Stimulated activated naive CD4-positive, alpha-beta T cell treated with Interleukin-2 at 50 U/mL for 16 hours (primary cell): ENCODE measurements at places on chromosomes 2 and 18.

DNA sequence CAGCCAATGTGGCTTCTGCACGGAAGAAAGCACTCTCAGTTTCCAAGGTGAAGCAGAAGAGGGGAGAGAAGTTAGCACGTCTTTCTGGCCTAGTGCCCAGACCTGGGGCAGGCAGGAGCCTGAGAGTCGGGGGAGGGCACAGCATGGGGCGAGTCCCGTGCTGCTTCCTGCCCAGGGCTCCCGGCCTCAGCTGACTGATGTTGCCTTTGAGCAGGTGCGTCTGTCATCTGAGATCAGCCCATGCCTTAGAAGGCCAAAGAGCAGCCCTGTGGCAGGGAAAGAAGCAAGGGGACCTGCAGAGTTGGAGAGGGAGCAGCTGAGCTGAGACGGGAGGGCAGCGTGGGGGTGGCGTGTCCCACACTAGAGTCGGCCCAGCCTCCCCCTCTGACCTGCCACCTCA lies 3.3 kb downstream of the KCNIP3 start:
- no peak for DNase-seq

- peak; percentile 85 for DNase-seq
These were observed 111.7 kb downstream of the ANKRD44 start for GRCh38 chr2:197198890-197199289.

DNA sequence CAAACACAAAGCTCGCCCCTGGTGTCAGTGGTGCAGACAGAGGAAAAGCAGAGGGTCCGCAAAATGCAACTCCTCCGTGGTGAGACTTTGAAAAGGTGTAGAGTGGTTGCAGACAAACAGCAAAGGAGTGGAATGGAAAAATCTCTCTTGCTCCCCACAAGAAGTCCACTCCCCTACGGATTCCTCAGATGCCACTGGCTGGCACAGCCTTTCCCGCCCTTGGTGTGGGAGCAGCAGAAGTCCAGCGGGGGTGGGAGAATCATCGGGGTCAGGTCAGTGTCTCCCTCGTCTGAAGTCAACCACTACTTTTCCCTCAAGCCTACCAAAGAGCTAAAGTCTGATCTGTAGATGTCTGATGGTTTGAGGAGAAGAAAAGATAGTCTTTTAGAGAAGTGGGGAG lies 22.3 kb upstream of the B3GNT7 start:
- DNase-seq: no peak

- no peak for DNase-seq
These were observed 947.6 kb downstream of the DPP10 start for GRCh38 chr2:115389898-115390565.

DNA sequence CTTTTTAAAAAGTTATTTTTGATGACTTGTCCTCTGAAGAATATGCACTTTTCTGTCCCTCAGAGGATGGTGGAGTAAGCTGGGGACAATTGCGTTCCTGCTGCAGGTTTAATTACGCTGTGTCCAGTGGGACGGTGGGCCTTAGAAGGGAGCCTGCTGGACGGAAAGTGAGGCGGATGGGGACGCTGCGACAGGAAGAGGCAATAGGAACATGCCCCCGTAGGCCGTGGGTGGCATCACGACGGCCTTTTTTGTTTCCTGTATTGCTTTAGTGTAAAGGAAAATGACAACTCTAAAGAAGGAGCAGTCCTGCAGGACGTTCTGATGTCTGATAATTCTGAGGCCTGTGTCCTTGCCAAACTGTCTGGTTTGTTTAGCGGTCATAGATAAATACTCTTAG lies 121.6 kb downstream of the NFATC1 start:
- peak; percentile 42 for DNase-seq

- peak; percentile 79 for DNase-seq
These were observed 22.5 kb upstream of the ACVR1 start for GRCh38 chr2:157898591-157898996.

DNA sequence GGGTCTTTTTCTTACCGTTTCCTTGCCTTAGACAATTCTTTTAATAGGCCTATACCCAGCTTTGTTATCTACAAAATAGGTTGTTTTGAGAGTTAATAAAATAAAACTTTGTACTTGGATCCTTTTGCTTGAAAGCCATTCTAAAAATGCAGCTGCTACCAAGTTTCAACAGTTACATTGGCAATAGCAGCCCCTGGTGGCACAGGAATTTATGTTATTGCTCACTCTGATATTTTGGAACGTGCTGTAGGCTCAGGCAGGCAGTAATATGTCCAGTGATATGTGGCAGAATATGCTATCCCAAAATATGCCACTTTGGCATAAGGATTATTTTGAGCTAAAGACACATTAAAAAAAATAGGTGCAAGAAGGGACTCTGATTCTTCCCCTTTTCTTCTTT lies 6.7 kb upstream of the COMMD1 start:
- DNase-seq: no peak

DNA sequence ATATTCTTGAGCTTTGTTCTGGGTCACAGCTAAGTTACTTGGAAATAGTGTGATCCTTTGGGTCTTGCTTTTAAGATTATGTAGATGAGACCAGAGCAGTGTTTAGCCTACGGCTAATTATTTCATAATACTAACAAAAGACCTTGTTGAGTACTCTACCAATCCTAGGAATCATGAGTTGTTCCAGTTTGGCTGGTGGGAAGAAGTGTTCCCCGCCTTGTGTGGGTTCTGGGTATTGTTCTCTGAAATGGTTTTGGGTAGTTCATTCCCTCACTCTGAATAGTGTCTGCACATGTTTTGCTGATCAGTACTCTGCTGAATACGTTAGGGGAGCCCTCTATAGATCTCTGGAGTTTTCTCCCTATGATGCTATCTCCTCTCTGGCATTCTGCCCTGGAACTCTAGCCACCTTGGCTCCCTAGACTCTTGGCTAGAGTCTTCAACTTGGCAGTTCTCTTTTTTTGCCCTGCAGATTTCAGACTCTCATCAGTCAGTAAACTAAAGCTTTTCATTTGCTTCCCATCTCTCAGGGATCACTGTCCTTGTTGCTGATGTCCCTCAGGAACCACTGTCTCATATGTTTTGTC lies 48.4 kb downstream of the NEMP2 start:
- DNase-seq: no peak

DNA sequence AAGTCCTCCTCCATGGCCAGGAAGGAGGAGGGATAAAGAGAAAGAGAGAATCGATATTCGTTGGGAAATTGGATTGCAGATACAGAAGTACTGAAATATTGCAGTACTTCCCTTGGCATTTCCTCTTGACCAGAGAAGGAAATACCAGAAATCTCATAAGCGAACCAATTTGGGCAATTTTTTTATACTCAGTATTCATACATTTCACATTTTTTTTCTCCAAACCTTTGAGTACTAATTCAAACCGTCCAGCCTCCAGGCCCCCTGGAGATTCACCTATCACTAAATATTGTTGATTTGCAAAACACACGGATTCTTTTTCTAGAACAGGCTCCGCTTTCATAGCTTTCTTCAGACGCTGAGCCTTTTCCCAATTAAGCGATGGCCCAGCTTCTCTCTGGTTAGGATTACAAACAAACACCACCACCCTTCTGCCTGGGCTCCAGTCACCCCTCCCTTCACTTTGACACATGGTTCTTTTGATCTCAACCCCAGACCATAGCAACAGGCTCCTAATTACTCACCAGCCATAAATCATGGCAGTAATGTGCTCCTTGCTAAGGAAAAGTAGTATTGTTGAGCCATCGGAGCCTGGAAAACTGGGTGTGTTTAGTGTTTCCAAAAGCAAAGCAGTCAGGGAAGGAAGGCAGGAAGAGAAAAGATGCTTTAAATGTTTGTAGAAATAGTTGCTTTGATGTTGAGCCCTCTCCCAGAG lies 138.4 kb upstream of the CCDC68 start:
- no peak for DNase-seq

DNA sequence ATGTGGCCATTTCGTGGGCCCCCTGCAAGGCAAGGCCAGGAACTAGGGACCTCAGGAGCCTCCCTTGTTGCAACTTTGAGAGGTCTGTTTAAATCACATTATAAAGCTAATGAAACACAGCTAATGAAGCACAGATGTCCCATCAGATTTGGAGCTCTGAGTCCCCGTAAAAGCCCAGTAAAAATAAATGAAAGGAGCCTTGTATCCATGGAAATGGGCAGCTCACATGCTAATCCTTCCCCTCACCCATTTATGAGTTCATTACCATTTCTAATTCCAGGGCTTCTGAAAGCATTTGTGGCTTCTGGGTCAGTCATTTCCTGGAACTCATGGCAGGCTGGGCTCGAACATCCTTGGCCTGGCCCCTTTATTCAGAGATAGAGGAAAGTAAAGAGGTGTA lies 274.8 kb downstream of the SS18 start:
- no peak for DNase-seq

- DNase-seq: no peak
These were observed 553.3 kb upstream of the TNP1 start for GRCh38 chr2:217413193-217413592.

GRCh38 chr2:212926940-212927339 lies 224.5 kb downstream of the IKZF2 start:
- no peak for DNase-seq

DNA sequence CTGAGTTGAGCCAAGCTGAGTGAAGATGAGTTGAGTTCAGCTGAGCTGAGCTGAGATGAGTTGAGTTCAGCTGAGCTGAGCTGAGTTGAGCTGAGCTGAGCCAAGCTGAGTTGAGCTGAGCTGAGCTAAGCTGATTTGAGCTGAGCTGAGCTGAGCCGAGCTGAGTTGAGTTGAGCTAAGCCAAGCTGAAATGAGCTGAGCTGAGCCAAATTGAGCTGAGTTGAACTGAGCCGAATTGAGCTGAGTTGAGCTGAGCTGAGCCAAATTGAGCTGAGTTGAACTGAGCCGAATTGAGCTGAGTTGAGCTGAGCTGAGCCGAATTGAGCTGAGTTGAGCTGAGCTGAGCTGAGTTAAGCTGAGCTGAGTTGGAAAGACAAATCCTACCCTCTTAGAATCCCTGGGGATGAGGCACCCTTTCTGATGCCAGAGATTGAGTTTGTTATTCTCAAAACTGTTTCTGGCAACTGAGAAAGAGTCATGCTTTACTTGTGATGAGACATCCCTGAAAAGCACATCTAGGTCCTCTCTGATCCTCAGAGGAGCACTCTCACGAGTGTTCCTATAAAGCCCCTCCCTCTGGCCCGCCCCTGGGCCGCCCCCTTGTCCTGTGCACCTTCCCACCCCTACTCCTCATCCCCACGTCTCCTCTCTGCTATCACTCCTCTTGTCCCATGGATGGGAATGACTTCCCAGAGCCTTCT lies 116.5 kb downstream of the MCFD2 start:
- DNase-seq: no peak

DNA sequence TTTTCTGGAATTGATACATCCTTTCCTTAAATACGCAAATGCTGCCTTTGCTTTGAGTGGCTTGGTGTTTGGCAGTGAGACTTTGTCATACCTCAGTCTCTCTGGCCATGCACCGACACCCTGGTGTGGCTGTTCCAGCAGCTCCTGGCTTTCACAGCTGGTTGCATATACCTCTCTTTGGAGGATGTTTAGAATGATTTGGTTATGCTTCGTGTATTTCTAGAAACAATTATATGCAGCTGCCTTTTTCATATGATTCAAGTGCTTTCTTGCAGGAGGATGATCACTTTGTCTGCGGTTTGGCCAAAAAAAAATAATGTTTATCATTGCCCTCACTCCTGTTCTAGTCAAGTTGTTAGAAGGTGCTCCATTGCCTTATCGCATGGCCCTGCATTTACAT lies 95.0 kb upstream of the EML6 start:
- DNase-seq: no peak

DNA sequence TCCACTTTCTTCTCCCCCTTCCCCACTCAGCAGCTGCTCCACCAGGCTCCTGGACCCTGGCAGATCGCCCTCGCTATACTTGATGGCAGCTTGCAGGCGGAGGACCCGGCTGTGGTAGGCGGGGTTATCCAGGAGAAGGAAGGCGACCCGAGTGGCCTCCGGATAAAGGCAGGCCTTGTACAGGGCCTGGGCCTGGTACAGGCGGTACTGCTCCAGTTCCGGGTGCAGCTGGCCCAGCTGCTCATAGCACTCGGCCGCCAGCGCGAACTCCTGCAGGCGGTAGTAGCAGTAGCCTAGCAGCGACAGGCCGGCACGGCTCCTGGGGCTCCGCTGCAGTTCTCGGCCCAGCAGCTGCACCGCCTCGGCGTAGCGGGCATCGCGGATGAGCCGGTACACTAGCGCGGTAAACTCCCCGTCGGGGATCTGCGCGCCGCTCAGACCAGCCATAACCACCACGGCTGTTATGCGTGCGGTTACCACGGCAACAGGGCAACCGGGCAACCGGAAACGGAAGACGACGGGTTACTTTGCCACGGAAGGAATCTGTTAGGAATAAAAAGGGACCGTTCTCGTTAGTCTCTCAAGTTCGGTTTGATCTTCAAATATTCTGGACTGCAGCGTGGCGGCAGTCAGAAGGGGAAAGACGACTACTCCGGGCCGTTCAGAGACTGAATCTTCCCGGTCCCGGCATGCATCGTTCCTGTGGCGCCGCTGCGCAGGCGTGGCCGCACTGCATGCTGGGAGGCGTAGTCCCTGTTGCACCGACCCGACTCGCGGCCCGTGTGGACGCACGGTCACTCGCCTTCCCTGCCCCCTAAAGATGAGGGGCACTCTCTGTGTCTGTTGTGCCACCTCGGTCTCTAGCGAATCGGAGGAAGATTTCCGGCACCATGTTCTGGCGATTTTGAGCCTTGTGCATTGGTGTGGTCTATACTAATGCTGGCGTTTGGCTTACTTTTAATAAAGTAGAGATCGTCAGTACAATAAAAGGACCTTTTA lies 226.0 kb downstream of the AGPS start:
- DNase-seq: peak; percentile 88
